NCI-H187 treated with DMSO at 0.1 percent for 48 hours (cell line): ENCODE measurements at places on chromosomes 12 and 14.

DNA sequence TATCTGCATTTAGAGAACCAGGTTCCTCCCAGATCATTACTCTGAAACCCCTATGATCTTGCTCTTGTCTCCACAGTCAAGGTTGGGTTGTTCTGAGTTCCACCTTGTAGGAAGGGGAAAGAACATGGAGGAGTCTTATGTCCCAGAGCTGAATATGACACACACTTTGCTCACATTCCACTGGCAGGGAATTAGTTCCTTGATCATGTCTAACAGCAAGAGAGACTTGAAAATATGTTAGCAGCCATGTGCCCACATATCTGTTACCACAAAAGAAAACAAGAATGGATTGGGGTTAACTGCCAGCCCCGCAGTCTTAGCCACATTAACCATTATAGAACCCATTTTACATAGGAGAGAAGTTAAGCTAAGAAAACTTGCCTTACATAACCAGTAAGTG lies 71.1 kb upstream of the MDM1 start:
- DNase-seq = no peak

DNA sequence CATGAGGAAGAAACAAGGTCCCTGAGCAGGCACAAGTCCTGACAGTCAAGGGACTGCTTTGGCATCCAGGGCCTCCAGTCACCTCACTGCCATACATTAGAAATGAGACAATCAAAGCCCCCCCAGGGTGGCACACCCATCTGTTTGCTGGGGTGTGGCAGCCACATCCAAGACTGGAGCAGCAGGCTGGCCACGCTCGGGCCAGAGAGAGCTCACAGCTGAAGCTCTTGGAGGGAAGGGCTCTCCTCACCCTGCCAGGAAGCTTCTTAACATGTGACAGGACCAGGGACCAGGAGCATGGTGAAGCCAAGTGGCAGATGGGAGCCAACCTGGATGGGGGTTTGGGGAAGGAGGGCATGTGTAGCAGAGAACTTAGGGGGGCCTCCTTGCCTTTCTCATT lies 10.0 kb downstream of the CACNB3 start:
- no peak for DNase-seq

GRCh38 chr12:117202556-117202955 lies 12.3 kb upstream of the FBXO21 start:
- DNase-seq = no peak

GRCh38 chr12:15227004-15227679 lies 5.9 kb upstream of the RERG start:
- no peak for DNase-seq

DNA sequence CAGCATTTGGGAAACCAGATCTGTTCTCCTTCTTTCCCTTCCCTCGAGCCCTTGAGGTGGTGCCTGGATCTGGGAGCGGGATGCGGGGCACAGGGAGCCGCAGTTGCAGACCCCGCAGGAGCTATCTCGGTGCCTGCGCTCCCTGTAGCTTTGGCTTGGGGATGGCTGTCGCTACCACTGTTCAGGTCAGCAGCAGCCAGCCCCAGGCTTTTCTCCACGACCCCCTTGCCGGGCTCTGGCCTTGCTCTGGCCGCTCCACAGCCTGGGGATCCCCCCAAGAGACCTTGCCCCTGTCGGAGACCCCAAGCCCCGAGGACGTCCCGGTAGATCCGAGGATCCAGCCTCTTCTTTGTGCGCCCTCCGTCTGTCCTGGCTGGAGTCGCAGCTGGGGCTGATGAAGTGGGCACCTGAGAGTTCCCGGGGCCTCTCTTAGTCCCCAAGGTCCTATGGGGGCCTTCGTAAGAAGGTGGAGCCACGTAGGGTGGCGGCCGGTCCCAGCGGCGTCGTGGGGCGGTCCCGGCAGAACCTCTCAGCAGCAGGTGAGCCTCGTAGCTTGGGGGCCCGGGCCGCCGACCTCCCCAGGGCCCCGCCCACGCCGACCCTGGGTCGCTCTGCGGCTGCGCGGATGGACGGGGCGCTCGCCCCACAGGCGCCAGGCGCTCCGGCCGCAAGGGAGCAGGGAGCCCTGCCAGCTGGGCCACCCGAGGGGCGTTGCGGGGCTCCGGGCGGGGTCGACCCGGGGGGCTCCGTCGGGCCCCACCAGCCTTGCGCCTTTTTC lies 1.3 kb downstream of the DDN start:
- DNase-seq = no peak

DNA sequence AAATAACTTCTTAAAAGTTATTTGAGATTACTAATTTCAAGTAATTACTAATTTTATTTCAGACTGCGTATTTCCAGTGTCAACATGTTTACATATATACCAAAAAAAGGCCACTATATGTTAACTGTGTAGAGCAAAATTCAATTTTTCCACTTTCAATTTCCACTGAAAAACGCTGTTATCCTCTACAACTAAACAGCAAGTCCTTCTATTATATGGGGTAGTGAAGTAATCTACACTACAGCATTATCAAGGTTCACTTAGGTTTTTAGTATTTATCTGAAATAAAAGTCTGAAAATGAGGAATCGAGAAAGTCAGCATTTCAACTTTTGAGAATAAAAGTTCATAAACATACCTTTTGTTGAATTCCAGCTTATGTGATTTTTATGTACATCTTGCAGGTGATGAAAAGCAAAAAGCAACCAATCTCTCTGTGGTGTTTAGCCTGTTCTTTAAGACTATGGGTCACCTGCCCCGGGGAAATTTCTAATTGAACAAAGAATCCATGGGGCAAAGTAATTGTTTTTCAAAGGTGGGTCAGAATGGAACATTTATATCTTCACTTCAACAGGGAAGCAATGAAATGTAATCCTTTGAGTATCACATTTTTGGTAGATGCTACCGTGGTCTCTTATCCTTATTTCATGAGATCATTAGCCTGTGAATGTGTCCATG lies 3.3 kb downstream of the BTG1 start:
- no peak for DNase-seq
